CD4-positive, alpha-beta T cell treated with Interleukin-4 for 4 hours (primary cell): ENCODE measurements at places on chromosomes 7 and 10.

DNA sequence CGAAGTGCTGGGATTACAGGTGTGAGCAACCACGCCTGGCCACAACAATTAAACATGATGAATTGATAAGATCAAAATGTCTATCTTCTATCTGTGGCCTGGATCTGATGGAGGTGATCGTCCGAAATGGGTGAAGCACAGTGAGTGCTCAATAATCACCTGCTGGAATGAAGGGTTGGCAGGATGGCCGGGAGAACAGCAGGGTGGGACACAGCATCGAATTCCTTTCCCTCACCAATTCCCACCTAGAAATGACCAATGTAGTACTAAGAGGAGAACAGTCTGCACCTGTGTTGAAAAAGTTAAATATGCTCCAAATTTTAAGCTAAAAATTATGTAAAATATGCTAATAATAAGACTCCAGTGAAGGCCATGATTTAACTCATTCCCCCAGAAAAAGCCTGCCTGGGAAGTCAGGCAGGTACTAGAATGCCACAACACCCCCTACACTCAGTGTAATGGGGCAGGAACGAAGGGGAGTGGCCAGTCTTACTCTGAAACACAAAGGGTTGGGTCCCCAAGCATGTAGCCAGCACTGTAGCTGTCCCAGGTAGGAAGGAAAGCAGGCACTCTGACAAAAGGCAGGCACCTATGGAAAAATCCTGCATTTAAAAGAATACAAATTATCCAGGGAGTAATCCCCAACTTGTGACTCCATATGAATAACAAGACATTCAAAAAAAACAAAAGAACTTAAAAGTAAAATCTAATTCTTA, 110.3 kb downstream of the VPS41 start:
- DNase-seq: no peak

GRCh38 chr10:126611303-126611702, 59.2 kb downstream of the C10orf90 start:
- no peak for DNase-seq

- DNase-seq: no peak
Measured at GRCh38 chr10:21191512-21191911, 294.4 kb upstream of the NEBL start.

GRCh38 chr10:93815304-93816096, 57.8 kb downstream of the LGI1 start:
- no peak for DNase-seq

DNA sequence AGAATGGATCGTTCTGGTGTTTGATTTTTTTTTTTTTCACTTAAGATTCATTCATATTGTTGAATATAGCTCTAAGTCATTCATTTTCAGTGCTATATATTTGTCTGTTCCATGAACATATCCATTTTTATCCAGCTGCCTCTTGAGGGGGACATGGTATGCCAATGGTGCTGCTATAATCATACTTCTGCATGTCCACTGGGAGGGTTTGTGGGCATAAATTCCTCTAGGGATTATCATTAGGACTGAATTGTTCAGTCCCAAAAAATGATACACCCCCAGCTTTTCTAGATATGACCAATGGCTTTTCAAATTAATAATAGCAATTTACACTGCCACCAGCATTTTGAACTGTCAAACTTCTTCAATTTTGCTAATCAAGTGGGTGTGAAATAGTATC, 41.1 kb downstream of the CAV1 start:
- no peak for DNase-seq

DNA sequence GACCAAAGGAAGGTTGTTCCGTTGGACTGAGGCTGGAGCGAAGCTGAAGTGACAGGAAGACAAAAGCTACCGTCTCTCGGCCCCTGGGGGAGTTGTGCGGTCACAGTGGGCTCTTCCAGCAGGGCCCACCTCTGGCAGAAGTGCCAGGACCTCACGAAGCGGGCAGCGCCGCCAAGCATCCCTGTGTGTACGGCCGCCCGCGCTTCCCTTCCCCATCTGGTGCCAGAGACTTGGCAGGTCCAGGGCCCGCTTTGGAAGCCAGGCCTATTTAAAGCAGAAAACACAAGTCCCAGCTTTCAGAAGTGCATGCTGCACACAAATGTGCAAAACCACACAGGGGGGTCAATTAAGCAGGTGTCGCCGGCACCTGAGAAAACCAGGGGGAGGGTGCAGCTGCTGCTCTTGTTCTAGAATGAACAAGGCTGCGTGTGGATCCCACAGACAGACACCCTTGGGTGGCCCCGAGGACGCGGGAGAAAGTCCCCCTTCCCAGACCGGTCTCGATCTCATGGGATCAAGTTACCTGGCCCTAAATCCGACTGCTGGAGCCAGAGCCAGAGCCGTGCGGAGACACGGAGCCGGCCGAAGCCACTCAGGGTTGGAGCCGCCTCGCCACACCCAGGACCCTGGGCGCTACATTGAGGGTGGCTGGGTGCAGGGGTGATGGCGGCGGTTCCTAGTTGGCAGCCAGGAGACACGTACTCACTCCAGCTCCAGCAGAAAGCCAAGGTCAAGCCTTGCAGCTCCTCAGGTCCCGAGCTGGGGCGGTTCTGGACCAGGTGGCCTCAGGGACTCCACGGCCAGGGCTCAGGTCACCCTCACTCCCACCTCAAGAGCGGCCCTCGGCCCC, 51.8 kb upstream of the PPP2R2D start:
- DNase-seq: no peak
